ENCODE measurements at places on chromosomes 1 and 21.

- DNase-seq, result peak; percentile 51
Observed at GRCh38 chr1:1599030-1599934, 653 bp downstream of the FNDC10 start.

GRCh38 chr21:14453339-14454015, 70.5 kb upstream of the HSPA13 start:
- DNase-seq, result no peak

DNA sequence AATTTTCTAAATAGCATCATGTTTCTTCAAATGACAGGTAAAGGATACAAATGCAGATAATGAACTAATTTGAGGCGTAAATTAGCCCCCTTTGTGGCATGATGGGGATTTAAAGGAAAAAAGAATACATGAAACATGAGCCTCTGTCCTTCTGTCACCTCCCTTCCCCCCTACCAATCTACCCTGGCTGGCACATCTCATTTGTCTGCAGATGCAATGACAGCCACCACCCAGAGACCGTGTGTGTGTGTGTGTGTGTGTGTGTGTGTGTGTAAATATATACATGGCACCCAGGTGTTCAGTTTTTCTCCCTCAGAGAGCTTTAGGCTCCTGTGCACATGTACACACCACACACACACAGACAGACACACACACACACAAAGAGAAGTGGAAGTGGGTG, 451.1 kb downstream of the RWDD3 start:
- DNase-seq, result no peak

GRCh38 chr21:37430184-37430821, 63.7 kb downstream of the DYRK1A start:
- no peak for DNase-seq

DNA sequence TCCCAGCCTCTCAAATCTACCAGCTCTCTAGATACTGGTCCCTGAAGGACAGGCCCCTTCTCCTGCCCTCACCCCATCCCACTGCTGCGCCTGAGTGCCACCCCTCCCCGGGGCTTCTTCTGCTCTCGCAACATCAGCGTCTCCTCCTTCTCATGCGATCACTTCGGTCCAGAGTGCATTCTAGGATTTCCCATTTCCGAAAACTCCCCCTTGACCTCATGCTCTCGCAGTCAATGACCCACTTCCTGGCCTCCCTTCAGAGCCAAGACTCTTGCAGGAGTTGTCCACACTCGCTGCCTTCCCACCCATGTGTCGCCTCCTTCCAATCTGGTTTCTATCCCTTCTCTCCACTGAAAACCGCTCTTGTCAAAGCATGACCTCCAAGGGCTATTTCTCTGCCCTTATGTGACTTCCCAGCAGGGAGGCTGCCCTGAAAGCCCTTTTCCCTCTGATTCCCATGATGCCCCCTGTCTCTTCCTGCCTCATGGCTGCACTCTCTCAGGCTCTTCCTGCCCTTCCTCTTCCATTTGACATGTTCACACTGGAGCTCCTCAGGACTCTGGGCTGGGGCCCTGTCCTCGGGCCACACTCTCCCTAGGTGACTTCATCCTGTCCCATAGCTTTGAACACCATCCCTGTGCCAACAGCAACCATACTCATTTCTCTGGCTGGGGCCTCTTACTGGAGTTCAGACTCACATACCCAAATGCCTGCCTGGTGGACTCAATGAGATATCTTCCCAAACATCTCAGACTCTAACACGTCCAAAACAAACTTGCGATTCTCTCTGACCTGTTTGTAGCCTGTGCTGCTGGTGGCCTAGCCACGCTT, 46.0 kb downstream of the LDLRAD2 start:
- DNase-seq, result peak; percentile 38

All from kidney capillary endothelial cell (primary cell).